ENCODE measurements at places on chromosomes 7 and 10.

GRCh38 chr10:133082685-133083421 lies 4.9 kb upstream of the ADGRA1 start:
- DNase-seq = no peak

GRCh38 chr7:51015581-51015980 lies 232.9 kb upstream of the GRB10 start:
- DNase-seq = no peak

- DNase-seq = no peak
Observed at GRCh38 chr10:71980181-71981014, 16.2 kb downstream of the CHST3 start.

DNA sequence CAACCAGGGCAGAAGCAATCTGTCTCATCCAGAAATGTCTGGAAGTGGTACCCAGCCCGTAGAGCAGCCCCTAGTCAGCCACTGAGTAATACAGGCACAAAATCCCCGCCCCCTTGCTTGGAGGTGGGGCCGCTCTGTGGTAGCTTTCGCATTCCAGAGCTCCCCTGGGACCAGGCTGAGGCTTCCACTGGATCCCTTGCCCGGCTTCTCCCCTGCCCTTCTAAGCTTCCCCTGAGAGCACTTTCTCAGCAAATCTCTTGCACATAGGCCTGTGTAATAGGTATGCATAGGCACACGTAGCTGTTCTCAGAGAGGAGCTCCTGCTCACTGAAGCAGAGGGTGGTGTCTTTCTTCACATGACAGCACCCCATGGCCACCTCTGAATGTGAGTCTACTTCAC lies 144.2 kb downstream of the BMS1 start:
- no peak for DNase-seq

- no peak for DNase-seq
Observed at GRCh38 chr7:139887992-139888481, 59.0 kb downstream of the TBXAS1 start.

GRCh38 chr7:139034855-139035585 lies 822 bp downstream of the ZC3HAV1L start:
- peak; percentile 38 for DNase-seq

- DNase-seq = no peak
Observed at GRCh38 chr10:73841526-73842285, 30.3 kb upstream of the NDST2 start.

DNA sequence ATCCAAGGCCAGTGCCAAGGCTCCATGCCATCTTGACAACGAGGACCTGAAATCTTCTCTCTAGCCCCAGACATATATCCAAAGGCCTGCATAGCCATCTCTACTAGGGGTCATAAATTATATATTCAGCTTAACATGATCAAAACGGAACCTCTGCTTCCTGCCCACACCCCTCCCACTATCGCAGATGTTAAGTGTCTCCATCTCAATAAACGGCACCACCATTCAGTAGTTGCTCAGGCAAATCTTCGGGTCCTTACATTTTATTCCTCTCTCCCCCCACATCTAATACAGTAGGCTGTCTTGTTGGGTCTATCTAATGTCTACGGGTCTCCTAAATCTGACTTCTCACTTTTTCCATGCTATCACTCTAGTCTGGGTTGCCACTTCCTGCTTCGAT lies 201.1 kb upstream of the PLXNA4 start:
- DNase-seq = no peak

DNA sequence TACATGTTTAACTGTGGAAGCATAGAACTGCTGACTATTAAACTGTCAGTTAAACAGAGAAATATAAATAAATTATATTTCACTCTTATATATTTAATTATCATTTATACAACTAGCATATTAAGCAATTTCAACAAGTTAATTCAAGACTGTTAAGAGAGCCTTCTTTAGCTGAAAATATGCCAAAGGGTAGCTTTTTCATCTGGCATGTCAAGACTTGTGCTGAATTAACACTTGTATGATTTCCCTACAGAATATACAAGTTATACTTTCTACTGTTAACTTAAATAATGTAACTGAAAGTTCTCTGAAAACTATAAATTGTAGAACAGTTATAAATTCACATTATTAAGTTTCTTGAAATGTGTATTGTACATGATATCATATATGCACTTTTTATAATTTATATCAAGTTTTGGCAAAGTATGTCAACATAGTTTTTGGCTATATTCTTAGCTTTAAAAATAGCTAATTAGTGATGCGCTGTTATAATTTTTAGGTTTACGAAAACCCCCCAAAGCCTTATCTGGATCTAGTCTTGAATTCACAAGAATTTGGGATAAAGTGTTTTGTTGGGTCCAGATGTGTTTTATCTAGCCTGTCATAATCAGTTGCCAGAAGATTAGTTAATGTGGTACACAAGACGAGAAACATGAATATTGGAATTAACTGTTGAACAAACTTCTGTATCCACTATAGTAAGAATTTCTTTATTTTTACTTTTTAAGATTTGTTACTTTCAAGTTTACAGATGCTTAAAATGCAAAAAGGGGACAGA lies 231.1 kb upstream of the FOXP2 start:
- no peak for DNase-seq

GRCh38 chr10:35480142-35480541 lies 125.0 kb upstream of the GJD4 start:
- DNase-seq = no peak

GRCh38 chr7:27992097-27992496 lies 188.5 kb downstream of the JAZF1 start:
- no peak for DNase-seq

DNA sequence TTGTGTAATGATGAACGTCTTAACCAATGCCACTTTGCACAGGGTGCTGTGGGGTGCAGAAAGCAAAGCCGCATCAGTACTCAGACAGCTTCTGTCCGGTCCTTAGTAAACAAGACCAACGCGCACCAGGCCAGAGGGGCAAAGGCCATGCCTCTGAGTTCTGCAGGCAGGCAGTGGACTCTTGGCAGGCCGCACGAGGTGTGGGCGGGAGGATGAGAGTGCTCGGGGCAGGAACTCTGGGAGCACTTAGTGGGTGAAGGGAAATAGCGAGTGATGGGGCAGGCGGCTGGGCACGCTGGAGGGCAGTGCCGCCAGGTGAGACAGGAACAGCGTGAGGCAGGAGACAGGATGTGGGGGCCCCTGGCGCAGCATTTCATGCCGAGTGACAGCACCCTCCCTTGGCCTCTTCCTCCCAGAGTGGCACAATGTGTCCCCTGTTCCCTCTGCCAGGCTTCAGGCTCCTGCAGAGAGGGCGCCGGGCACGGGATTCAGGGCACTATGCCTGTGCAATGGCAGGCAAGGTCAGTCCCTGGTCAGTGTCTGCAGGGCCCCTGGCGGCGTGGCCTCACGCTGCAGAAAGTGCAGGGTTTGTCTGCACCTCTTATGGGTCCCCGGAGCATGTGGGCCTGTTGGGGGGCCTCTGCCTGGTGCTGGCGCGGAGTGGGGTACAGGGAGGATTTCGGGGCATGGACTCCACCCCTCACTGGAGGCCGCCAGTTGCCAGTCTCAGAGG lies 60.4 kb downstream of the VIPR2 start:
- no peak for DNase-seq

GRCh38 chr7:14691034-14691433 lies 211.5 kb downstream of the DGKB start:
- no peak for DNase-seq

GRCh38 chr10:68208424-68209042 lies 23.4 kb downstream of the ATOH7 start:
- DNase-seq = no peak

- DNase-seq = no peak
Observed at GRCh38 chr7:91031757-91032156, 232.5 kb upstream of the FZD1 start.

GRCh38 chr10:77899080-77899477 lies 27.5 kb downstream of the DLG5 start:
- DNase-seq = no peak

GRCh38 chr10:787933-788651 lies 98.6 kb upstream of the DIP2C start:
- DNase-seq = no peak

GRCh38 chr10:97632949-97633884 lies at the start of gene MORN4:
Gene MORN4, minus strand, starts transcription at chr10:97633500. Its CDS starts 13,847 bp downstream, at chr10:97619653.
- peak; percentile 84 for DNase-seq

- no peak for DNase-seq
Observed at GRCh38 chr10:89776665-89777064, 75.3 kb downstream of the KIF20B start.

- no peak for DNase-seq
Observed at GRCh38 chr10:47173929-47174442, 126.0 kb upstream of the GDF10 start.

GRCh38 chr10:97718178-97718577 lies 4.6 kb downstream of the MARVELD1 start:
- DNase-seq = no peak

GRCh38 chr7:137606061-137606674 lies 240.6 kb downstream of the DGKI start:
- DNase-seq = no peak

DNA sequence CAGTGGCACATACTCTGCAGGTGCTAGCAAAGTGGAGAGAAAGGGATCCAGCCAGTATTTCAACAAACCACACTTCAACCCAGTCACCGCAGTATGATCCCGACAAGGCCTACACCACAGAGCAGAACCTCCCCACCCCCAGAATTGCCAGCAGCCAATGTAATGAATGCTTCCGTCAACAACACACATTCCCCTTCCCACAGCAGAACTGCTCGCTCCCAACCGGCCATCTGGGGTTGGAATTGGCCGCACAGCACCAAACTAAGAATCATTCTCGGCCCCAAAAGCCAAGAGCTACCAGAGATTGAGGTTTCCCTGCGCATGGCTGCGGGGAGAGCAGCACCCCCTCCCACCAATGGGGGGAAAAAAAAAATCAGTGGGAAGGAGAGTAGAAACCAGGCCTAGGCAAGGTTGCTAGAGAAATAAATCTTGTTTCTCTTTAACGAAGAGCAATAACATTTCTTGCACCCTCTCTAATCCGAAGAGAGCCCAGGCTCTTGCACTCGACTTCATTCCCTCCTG lies 1.1 kb downstream of the WASL start:
- peak; percentile 18 for DNase-seq

- no peak for DNase-seq
Observed at GRCh38 chr7:141991140-141991539, 4.5 kb upstream of the MGAM start.

- no peak for DNase-seq
Observed at GRCh38 chr7:778271-778967, 51.3 kb upstream of the PRKAR1B start.

- no peak for DNase-seq
Observed at GRCh38 chr7:43697690-43698089, 31.6 kb downstream of the COA1 start.

- no peak for DNase-seq
Observed at GRCh38 chr10:18400906-18401245, 250.5 kb downstream of the NSUN6 start.

GRCh38 chr7:137947046-137947445 lies 54.8 kb downstream of the CREB3L2 start:
- DNase-seq = no peak

DNA sequence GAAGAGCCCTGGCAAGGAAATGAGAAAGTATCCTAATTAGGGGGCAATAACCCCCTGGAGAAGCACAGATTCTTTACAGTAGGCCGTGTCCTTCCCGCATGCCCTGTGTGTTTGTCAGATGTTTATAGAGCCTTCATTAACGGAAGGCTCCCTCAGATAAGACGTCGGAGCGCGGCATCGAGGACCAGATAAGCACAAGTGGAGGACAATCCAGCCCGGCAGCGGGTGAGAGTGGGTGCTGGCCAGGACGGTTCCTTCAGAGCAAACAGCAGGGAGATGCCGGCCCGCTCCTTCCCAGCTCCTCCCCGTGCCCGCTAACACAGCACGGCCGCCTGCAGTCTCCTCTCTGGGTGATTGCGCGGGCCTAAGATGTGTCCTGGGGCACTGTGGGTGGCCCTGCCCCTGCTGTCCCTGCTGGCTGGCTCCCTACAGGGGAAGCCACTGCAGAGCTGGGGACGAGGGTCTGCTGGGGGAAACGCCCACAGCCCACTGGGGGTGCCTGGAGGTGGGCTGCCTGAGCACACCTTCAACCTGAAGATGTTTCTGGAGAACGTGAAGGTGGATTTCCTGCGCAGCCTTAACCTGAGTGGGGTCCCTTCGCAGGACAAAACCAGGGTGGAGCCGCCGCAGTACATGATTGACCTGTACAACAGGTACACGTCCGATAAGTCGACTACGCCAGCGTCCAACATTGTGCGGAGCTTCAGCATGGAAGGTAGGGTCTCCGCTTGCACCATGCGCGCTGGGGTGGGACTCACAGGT lies at the start of gene GDF2:
GDF2 (plus strand) TSS at position 155 of the 762 bp plus-strand sequence; CDS start at position 370, 215 bp downstream.
- DNase-seq = no peak

GRCh38 chr7:3844540-3845151 lies 543.6 kb downstream of the SDK1 start:
- no peak for DNase-seq

- no peak for DNase-seq
Observed at GRCh38 chr7:49433794-49434193, 339.6 kb upstream of the VWC2 start.

- DNase-seq = no peak
Observed at GRCh38 chr7:141551782-141552181, 572 bp downstream of the AGK start.

DNA sequence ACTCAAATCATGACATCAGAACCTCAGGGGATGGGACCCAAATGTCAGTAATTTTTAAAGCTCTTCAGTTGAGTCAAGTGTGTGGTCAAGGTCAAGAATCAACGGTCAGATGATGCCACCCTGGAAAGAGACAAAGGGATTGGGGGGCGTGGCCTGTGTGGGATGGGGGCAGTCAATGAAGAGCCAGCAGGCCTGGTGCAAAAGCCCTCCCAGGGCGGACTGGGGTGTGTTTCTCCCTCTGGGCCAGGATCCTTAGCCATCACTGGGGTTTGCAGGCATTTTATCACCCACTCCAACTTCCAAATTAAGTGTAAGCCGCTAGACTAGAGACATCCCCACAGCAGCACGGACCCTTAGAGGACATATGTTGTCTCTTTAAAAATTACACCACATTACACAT lies 204.7 kb downstream of the USP6NL start:
- DNase-seq = no peak

All from stimulated activated CD4-positive, alpha-beta T cell treated with anti-CD3 and anti-CD28 coated beads, Interleukin-4, amount 100 ng/mL, for 4 hours (primary cell).